ENCODE measurements at places on chromosomes 16 and 17.

DNA sequence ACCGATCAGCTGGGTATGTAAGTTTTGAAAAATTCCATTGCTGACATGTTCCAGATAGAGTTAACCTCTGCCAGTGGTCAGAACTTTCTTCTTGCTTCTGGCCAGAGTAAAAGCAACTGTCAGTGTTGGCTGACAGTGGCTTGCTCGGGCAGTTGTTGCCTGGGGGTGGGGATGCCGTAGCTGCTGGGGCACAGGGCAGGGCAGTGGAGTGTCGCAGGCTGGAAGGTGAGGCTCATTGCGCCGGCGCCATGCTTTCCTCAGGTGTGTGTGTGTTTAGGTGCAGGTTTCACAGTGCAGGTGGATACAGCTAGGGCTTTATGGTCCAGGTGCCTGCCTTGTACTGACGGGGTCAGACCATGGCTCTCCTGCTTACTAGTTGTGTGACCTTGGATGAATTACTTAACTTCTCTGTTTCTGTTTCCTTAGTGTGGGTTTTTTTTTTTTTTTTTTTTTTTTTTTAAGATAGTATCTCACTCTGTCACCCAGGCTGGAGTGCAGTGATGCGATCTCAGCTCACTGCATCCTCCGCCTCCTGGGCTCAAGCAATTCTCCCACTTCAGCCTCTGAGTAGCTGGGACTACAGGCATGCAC lies 156.4 kb downstream of the SNX29 start:
- no peak for DNase-seq

- no peak for DNase-seq
These were observed 12.6 kb downstream of the CDH15 start for GRCh38 chr16:89183975-89184676.

GRCh38 chr16:78407191-78407590 lies 307.7 kb downstream of the WWOX start:
- DNase-seq: no peak

- DNase-seq: peak; percentile 38
These were observed at the start of the genes SGSH and SLC26A11 for GRCh38 chr17:80220054-80220735. Gene SGSH (minus strand): TSS chr17:80220333. CDS start chr17:80220313, 20 bp downstream. Gene SLC26A11 (plus strand): TSS chr17:80220427. CDS start chr17:80221561, 1,134 bp downstream.

DNA sequence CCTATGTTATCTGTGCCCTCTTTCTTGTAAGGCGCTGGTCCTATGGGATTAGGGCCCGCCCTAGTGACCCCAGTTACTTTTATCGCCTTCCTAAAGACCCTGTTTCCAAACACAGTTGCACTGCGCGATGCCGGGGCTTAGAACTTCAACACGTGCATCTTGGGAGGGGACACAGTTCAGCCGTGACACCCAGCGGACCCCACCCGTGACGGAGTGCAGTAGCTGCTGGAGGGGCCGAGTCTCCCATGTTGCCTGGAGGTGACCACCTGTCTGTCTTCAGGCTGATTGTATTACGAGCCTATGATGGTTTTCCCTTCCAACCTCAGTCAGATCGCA lies 9.4 kb downstream of the BAIAP2 start:
- DNase-seq: no peak

- no peak for DNase-seq
These were observed 6.5 kb downstream of the CBX2 start for GRCh38 chr17:79784353-79785016.

DNA sequence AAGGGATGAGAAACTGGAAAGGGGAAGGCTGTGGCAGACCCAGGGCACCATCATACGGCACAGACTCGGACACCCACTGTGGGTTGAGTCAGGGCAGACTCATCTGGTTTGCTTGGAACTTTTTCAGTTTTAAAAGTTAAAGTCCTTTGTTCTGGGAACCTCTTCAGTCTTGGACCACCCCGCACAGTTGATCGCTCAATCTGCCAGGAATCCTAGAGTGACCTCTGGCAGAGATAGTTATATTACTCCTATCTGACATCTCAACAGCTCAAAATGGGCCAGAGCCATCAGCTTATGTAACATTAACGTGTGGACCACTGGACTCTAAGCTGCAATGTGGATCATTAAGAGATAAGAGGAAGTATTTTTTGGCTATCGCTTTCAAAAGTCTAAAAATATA lies 164.3 kb downstream of the ABCA8 start:
- DNase-seq: no peak

GRCh38 chr16:2968368-2968737 lies 795 bp upstream of the PAQR4 start:
- no peak for DNase-seq

GRCh38 chr16:87824016-87824990 lies 45.0 kb downstream of the SLC7A5 start:
- DNase-seq: no peak

DNA sequence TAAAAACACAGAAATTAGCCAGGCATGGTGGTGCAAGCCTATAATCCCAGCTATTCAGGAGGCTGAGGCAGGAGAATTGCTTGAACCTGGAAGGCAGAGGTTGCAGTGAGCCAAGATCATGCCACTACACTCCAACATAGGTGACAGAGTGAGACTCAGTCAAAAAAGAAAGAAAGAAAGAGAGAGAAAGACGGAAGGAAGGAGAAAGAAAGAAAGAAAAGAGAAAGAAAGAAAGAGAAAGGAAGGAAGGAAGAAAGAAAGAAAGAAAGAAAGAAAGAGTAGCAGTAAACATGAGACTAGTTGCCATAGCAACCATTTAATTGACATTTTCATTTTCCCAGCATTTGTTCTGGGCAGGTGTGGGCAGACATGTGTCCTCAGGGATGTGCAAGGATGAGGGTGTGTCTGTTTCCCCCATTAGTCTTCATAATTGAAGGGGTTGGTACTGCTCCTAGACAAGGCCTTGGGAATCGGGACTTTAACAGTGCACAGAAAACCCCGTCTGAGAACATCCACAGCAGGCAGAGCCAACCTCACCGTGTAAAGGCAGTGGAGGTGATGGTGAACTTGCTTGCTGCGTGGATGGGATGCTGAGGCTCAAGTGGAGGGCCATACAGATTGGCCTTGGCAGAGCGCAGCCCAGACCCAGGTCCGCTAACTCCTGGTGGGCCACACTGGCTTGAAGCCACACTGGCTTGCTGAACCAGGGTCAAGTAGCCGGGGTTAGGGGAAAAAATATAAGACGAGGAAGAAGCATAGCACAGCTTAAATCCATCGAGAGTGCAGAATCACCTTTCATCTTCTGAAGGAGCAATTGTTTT lies 35.2 kb upstream of the KIFC3 start:
- DNase-seq: no peak

DNA sequence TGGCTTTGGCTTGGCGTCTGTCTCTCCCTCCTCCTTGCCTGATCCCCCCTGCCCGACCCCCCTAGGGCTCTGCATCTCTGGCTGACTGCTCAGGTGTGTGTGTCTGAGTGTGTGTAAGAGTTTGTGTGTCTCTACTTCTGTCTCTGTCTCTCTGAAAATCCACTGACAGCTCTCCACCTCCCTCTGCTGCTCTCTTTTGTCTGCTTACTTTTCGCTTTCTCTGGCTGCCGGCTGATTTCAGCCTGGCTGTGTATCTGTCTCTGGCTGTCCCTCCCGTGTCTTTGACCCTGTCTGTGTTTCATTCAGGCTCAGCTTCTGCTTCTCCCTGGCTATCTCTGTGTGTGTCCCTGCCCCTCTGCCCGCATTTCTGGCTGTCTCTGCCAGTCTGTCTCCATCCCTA lies 3.8 kb upstream of the SPEM1 start:
- no peak for DNase-seq

DNA sequence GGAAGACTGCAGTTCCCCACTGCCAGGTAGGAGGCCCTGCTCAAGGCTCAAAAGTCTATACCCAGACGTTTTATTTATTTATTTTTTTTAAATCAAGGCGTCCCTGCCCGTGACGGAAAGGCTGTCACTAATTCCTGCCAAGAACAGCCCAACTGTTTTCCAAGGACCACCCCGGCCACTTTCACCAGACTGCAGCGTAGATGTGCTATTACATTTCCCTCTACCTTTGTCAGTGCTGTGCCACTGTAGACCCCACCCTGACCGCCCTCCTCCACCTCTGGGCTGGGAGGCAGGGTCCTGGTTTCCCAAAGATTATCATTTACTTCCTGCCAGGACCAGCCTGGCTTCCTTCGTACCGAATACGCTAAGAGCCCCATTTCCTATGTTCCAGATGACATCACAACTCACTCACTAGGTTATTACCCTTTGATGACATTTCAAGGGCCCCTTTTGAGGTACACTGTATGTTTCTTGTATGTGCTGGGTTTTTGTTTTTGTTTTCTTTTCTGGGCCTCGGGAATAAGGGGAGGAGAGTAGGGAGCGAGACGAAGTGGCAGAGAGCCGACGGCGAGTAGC lies 6.3 kb upstream of the RNF227 start:
- no peak for DNase-seq

- DNase-seq: no peak
These were observed at the start of gene DNAH9 for GRCh38 chr17:11598274-11599221. Gene DNAH9 (plus strand): TSS chr17:11598470. CDS start chr17:11598499, 29 bp downstream.

- no peak for DNase-seq
These were observed 6.7 kb downstream of the ABCA3 start for GRCh38 chr16:2333772-2334379.

DNA sequence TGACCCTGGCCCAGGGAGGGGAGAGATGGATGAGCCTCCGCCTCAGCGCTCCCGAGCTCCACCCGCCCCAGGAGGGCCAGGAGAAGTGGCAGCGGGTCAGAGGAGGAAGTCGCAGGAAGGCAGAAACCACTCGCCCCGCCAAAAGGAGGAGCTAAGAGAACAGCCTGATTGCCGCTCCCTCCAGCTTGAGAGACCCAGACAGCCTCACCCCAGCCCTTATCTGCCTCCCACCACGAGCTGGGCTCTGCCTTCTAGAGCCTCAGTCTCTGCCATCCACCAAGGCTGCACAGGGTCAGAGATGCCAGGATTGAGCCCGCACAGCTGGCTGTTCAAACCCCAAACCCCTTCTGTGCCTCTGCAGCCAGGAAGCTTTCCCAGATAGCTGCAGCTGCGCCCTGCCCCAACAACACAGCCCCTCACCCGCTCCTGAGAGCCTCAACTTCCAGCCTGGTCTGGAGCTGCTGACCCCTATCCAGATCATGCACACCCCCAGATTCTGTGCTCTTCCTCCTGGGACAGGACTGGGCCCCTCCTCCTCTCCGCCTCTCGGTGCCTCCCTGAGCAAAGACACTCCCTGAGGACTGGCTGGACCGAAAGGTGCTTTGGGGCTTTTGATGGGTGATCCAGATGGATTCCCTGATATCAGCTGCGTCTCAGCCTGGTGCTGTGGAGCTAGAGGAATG lies 1.0 kb upstream of the ATP2A3 start:
- DNase-seq: peak; percentile 47

GRCh38 chr17:82839617-82840292 lies at the start of gene ZNF750:
Gene ZNF750 (minus strand): TSS chr17:82840022. CDS start chr17:82832454, 7,568 bp downstream.
- DNase-seq: no peak

- no peak for DNase-seq
These were observed 177.6 kb downstream of the AIPL1 start for GRCh38 chr17:6257336-6257735.

DNA sequence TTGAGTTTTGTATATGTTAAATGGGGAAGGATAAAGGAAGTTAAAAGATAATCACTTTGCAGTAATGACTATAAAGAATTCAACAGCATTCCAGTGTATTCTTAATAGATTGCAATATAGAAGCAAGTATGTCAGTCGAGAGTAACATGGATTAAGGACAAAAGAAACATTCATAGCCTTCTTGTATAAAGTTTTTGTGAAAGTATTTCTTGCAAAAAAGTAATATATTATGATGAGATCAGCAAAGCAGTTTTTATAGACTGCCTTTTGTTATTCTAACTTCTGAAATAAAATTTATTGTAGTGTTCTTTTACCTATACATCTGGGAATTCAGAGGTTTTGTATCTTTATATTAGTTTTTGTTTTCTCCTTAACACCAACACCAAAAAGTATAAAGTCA lies 184.9 kb upstream of the RBL2 start:
- no peak for DNase-seq

DNA sequence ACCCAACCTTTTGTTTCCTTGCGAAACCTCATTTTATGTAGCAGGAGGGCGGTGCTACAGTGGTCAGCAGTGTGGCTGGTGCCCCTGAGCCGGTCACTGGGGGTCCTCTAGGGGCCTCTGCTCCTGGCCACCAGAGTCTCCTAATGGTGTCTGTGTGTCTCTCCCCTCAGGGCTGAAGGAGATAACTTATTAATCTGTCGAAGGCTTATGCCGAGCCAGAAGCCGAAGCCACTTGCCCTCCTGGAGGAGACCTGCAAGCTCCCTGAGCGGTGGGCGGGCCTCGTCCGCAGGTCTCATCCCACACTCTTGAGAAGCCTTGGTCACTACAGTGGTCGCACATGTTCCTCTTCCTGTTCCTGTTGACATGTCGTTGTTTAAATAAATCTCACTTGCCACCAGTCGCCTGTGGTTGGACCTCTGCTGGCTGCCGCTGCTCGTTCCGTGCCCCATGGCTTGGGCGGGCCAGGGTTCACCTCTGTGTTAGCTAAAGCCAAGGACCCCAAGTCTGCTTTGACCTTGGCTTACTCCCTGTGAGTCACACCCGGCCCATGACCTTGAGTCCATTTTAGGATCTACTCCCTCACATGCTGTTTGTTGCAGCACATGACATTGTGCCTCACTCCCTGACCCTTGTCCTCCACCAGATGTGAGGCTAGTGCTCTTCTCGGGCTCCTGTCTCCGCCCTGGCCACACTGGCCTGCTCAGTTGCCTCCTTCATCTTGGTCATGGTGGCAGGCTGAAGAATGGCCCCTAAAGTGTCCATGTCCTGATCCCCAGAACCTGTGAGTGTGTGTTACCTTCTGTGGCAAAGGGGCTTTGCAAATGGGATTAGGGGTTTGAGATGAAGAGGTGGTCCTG lies 38.7 kb upstream of the AQP8 start:
- no peak for DNase-seq

- no peak for DNase-seq
These were observed 96.5 kb upstream of the ASIC2 start for GRCh38 chr17:33389504-33390135.

DNA sequence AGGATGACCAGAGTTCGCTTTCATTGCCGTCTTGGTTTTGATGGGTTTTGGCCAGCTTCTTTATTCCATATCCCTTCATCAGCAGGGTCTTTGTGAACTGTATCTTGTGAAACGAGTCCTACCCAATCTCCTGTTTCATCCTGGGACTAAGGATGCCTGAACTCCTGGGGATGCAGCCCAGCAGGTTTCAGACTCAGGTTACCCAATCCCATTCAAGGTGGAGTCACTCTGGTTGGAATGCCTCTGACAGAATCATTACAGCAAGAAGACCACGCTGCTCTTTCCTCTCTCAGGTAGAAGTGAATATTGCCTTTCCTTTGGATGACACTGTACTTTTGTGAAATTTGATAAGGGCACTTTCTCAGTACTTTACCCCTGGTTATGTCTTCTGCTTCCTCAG lies 98.1 kb downstream of the CDH11 start:
- no peak for DNase-seq
